ENCODE measurements at places on chromosomes 1 and 21. TPM values are rescaled to one million over a fixed set of nuclear protein-coding genes. Genes with fewer than 3 reads are reported as not detected.

Gene FAM167B
- total RNA-seq = 0.66 TPM

Gene S100A1
- not detected for total RNA-seq

Gene COL16A1
- total RNA-seq = not detected

Gene PADI2
- 0.11 TPM for total RNA-seq

Gene EXTL1
- not detected for total RNA-seq

Gene MYBPH
- total RNA-seq = not detected

Gene ITGB2
- total RNA-seq = 151 TPM

Gene CFHR5
- total RNA-seq = not detected

Gene AIM2
- total RNA-seq = 23.6 TPM

Gene RGS4
- total RNA-seq = not detected

Gene KCND3
- total RNA-seq = not detected

Gene SPATA1
- total RNA-seq = 0.96 TPM

Gene KCNE2
- total RNA-seq = not detected

Gene CSF3R
- total RNA-seq = 1.5 TPM

Gene SPATA21
- total RNA-seq = not detected

Gene HTR1D
- total RNA-seq = not detected

Gene GPR37L1
- total RNA-seq = not detected

Gene PCNT
- total RNA-seq = 52.8 TPM

Gene S100A16
- not detected for total RNA-seq

All from activated naive CD4-positive, alpha-beta T cell treated with anti-CD3 and anti-CD28 coated beads, Interleukin-2, amount 50 U/mL, for 72 hours (primary cell).